Astrocyte of the hippocampus (primary cell): ENCODE measurements at places on chromosomes 5 and 9.

- no peak for DNase-seq
Observed at GRCh38 chr5:135238622-135239452, 160.2 kb downstream of the MACROH2A1 start.

- DNase-seq, result no peak
Observed at GRCh38 chr5:181120306-181120705, 10.7 kb downstream of the OR2V1 start.

DNA sequence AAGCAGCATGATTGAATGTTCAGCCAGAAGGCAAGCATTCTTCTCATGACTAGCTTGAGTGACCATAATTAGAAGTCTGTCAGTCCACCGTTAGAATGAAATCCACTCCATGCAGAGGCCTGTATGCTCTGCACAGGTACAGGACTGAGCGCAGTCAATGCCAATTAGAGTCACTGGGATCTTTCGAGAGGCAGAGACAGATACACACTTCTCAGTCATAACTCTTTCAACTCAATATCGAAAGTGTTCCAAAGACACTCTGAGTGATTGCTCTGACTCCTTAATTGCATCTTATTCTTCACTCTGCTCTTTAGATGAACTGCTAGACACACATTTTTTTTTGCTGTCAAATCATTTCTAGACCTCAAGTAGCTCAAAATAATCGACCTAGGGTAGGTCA, 203.6 kb downstream of the GABRB2 start:
- no peak for DNase-seq

- no peak for DNase-seq
Observed at GRCh38 chr5:31748458-31749172, 109.7 kb downstream of the PDZD2 start.

DNA sequence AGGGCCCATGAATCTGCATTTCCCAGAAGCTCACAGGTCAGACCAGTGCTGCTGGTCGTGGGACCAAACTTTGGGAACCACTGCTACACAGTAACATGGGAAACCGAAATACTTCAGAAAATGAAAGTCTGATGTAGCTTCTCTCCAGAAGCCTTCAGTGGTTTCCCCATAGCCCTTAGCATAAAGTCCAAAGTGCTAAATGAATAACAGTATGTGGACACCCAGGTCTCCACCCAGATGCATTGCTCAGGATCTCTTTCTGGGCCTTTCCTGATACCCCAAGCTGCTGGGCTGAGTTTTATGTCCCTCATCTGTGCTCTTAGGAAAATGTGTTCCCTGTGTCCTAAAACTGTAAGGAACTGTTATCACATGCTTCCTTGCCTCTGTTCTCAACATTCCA, 100.4 kb downstream of the NFIB start:
- DNase-seq, result no peak

GRCh38 chr5:180099733-180100611, 28.4 kb upstream of the RNF130 start:
- no peak for DNase-seq

DNA sequence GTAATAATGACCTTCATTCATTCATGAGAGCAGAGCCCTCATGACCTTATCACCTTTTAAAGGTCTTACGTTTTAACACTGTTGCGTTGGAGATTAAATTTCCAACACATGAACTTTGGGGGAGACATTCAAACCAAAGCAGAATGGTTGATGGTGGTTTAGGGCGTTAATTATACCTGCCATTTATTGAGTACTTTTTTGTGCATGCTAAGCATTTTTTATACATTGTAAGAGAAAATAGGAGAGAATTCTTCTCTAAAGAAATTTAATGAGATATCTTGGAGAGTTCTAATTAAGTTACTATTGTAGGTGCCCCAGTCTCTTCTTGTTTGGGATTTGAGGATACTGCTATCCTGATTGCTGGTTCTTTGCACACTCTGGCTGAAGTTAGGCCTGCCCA, 12.4 kb downstream of the AP3S1 start:
- no peak for DNase-seq

DNA sequence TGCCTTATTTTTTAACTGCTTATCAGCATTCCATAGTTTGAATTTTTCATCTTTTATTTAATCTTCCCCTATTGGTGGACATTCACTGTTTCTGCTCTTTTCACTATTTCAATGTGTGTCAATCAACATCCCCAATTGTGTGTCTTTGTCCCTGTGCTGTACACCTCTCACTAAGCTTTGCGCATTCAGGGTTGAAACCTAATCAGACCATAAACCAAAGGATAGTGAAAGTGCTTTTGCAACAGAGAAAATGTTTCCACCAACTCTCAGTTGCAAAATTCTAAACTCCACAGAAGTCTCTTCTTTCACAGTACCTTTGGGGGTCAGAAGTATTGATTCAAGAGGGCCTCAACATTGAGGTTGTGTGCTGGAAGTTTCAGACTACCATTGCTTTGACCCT, 127.1 kb upstream of the SAP30L start:
- no peak for DNase-seq

GRCh38 chr9:84839541-84839940, 170.0 kb downstream of the NTRK2 start:
- DNase-seq, result peak; percentile 94

- no peak for DNase-seq
Observed at GRCh38 chr5:143186623-143187022, 216.9 kb downstream of the NR3C1 start.

DNA sequence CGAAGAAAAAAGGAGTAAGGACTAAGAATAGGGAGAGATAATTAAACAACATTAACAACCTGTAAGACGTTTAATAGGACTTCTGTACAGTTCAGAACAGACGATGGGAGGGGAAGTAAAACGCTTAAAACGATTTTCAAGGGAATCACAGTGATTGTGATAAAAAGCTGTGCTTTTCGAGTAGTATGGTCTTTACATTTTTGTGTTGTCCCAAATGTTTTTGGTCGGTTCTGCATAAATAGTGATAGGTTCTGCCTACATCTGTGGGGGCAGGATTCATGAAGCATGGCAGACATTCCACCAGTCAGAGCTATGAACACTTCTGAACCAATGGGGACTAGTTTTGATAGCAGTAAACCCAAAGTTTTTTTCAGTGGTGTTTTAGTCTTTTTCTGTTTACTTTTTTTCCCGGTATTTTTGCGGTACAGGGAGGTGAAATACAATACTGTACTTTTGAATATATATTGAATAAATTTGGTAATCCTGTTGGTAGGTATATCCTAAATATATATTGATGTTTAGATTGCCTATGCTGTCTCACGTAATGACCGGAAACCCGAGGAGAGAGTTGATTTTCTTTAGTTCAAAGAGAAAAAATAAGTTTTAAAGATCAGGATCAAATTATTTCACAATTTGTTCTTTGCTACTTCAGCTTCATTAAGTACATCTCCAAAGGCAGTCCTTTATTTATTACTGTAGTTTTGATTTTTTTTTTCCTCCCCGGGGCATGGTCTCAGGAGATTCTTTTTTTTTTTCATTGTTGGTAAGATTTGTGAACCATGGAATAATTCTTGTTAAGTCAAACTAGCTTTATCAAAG, 1.3 kb downstream of the ERBIN start:
- peak; percentile 77 for DNase-seq

DNA sequence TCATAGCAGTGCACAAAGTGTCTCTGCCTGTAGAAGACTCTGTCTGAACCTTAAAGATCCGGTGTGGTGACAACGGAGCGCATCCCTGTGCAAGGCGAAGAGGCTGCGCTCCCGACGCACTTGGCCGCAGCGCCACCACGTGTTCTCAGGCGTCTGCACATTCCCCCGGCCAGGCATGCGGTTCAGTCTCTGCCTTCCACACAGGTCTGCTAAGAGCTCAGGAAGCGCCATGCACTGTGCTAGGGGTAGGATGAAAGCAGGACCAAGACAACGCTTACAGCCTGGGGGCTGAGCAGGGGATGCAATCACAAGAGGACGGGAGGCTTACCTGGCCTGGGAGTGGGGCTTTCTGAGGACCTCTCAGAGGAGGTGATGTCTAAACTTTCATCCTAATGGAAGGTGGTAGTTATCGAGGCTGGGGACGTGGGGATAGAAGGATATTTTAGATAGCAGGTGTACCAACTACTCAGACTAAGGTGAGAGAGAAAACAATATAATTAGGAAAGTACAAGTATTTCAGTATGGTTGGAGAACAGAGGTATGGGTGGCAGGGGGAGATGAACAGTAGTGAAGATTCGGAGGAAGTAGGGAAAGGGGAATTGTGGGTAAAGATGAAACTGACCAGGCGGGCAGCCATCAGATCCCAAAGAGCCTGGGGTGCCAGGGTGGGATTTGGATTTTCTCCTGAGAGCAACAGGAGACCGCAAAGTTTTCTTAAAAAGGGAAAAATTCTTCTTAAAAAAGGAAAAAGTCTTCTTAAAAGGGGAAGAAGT, 13.3 kb downstream of the CAPSL start:
- peak; percentile 82 for DNase-seq

GRCh38 chr5:143521141-143521540, 117.7 kb upstream of the NR3C1 start:
- no peak for DNase-seq

DNA sequence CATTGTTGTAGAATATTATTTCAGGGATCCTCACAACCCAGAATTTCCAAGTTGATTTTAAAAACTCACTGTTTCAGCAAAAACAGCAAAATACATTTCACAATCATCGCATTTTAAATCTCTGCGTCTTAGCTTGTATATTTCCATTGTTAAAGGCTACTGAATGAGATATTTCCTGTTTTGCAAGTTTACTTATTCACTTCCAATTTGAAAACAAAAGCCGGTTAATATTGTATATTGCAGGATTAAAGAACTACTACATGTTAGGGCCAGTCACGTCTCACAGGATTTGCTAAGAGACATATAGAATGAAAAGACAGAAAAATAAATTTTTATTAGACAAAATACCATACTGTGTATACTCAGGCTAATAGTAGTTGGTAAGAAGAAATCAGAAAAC, 395.9 kb upstream of the CDH9 start:
- DNase-seq, result no peak

DNA sequence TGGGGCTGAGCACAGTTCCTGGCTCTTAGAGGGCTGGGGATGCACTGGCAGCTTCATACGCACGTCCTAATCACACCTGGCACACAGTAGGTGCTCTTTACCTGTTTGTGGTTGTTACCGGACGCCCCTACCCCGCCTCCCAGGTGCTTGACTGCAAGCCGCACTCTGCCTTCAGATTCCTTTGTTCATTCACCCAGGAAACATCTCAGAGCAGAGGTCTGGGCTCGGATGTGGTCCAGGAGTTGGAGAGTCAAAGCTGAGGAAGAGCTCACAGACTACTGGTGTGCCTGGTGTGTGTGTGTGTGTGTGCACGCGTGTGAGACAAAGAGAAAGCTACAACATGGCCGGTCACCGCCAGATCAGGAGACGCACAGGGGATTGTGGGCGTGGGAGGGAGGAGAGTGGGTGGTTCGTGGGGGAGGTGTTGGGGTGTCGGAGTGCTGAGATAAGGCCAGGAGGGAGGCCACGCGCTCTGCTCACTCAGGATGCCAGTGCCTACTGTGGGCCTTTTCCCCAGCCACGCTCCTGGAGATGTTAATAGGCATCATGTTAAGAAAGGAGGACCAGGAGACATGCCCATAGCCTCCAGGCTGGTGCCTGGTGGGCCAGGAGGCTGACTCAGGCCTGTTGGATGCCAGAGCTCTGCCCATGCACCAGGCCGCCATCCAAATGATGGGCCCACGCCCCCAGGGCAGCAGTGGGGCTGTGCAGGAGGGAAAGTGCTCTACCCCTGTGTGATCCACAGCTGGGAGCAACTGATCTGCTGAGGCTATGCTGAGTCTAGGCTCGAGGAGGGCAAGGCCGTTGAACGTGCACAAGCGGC, 39.9 kb downstream of the CRB2 start:
- DNase-seq, result no peak

- peak; percentile 23 for DNase-seq
Observed at GRCh38 chr9:71504636-71505035, 263.7 kb downstream of the CEMIP2 start.

GRCh38 chr9:102534031-102534430, 461.1 kb upstream of the CYLC2 start:
- DNase-seq, result no peak

- no peak for DNase-seq
Observed at GRCh38 chr9:98702340-98702739, 6.4 kb downstream of the GABBR2 start.

DNA sequence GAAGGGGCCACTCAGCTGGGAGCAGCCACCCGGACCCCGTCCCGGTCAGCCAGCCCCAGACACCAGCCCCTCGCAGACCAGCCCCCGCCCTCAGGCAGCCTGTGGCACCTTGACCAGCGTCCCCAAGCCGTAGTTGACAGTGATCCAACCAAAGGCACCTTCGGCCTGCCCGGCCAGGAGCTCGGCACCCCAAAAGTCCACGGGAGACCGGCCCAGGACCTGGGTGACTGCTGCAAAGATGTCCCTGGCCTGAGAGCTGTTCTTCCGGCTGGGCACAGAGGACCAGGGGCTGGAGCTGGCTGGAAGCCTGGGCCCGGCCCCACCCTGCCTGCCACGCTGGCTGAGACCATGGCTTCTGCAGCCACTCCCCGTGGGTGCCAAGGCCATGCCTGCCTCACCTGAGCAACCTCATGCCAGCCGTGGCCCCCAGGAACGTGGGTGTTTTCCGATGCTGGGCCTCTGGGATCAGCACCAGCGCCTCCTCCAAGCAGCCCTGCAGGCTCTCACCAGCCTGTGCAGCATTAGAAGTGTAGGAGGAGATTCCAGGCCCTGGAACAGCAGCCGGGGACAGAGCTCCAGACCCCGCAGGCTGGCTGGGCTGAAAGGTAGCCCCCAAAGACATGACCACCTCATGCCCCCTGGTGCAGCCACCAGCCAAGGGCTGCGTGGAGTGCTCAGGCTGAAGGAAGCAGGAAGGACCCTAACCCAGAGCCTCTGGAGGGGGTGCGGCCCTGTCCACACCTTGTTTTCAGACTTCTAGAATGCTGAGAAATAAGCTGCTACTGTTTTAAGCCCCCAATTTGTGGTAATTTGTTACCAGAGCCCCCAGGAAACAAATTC, 4.2 kb downstream of the ENTPD8 start:
- DNase-seq, result no peak

DNA sequence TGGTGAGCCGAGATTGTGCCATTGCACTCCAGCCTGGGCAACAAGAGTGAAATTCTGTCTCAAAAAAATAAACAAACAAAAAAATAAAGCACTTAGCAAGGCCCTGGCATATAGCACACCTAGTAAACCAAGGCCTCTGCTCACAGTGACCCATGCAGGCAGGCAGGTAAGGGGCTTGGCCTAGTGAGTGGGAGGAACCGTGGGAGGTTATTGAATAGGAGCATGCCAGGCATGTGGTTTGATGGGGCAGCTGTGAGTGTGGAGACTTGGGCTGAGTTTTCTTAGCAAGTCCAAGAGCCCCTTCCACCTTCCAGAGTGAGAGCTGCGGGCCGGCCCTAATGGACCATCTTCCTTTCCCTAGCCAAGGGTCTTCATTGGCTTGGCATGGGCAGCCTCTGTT, 4.5 kb upstream of the NDST1 start:
- DNase-seq, result no peak

GRCh38 chr9:129459547-129460322, 161.2 kb downstream of the C9orf50 start:
- no peak for DNase-seq

DNA sequence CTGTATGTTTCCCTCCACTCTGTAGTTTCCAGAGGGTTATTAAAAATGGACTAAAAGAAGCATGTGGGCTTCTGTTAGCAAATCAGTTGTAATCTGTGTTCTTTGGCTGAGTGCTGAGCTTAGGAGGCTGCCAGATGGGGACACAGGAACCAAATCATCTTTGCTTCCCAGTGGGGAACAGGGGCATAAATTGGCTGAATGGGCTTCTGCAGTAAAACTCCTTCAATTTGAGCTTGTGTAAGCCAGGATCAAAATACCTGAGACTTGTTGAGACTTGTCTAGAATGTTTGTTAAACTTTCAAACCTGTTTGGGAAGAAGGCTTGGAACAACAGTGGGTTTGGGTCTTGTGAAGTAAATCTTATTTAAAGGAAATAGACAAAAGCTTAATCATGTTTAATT, 32.2 kb upstream of the TNFAIP8 start:
- peak; percentile 53 for DNase-seq

GRCh38 chr9:99244344-99245260, 22.5 kb downstream of the SEC61B start:
- no peak for DNase-seq
